ENCODE measurements at places on chromosomes 13 and 19. TPM values are rescaled to one million over a fixed set of nuclear protein-coding genes. Genes with fewer than 3 reads are reported as not detected.

DNA sequence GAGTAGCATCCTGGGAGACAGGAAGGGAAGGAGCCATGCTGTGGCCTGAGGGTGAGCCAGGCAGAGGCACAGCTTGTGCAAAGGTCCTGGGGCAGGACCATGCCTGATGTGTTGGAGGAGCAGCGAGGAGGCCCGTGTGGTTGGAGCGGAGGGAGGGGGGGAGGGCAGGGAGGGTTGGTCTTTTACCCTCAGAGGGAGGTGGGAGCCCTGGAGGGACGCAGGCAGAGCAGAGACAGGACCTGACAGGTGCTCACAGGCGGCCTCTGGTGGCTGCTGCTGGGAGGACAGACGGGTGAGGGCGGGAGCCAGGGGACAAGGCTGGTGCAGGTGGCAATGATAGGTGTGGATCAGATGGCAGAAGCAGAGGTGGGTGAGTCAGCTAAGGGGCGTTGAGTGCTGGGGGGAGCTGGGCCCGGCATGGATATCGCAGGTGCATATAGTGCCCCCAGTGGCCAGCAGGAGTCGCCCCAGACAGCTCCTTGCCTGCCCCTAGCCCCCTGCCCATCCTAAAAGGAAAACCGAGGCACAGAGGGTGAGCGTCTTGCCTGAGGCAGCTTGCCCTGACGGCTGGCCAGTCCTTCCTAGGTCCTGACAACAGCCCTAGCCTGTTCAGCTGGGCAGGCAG, 9.8 kb upstream of the GNA15 start:
- ATAC-seq = peak; percentile 82

DNA sequence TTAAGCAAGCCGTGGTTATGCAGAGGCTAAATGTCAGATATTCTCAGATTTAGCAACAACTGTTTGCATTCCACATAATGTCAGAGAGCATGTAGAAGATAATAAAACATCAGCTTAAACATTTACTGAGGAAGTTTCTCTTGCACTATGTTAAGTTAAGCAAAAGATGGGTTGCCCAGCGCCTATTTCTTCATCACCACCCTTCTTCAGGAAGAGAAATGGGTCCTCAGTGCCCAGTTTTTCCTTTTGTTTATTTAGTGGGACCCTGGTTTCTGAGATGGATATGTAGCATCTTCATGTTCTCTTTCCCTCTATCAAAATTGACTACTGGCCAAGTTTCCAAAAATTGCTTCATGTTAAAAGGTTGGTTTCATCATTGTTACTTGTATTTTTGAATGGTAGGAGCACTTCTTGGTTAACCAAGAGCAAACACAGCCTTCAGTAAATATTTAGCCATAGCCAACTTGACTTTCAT, 356.8 kb downstream of the RFC3 start:
- ATAC-seq = no peak

DNA sequence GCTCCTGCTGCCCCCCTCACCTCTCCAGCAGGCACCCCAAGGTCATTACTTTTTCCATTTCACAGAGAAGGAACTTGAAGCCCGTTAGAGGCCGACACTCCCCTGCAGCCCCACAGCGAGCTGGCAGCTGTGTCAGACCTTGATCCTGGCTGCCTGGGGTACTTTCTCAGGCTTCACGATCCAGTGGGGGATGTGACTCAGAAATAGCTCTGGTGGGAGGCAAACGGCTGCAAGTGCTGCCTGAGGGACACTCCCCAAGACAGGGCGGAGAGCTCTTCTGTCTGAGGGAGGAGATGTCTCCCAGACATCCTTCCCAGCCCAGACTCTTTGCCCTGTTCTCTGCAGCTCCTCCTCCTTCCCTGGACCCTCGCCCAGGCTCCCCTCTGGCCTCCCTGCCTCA, 4.8 kb downstream of the TSKS start:
- ATAC-seq = no peak

Gene FGF22
- 0.36 TPM for total RNA-seq

DNA sequence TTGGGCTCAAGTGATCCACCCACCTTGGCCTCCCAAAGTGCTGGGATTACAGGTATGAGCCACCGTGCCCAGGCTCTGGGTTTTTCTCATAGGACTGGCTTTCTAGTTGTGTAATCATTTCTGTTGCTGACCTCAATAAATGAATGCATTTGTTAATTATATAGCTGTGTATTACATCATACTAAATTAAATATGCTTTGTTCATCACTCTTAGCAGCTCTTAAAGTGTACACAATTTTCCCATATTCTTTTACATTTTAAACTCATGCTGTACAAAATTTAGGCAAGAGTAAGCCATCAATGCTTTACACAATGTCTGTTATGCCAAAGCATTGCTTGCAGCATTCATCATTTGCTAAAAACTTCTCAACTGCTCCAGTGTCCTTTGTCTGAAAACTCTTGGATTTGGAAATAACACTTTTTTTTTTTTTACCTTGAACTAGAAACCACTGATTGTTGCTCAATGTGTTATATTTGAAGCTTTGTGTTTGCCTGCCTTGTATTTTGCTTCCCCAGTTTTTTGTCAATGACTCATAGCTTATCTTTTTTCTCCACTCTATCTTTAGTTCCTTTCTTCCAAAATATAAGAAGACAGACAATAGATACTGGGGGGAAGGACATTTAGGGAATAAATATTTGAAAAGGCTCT, 31.4 kb downstream of the CCDC122 start:
- peak; percentile 56 for ATAC-seq

Gene ZNF568
- total RNA-seq = 8.5 TPM

GRCh38 chr19:56566904-56567273, 379 bp upstream of the ZNF470 start:
- peak; percentile 49 for ATAC-seq

DNA sequence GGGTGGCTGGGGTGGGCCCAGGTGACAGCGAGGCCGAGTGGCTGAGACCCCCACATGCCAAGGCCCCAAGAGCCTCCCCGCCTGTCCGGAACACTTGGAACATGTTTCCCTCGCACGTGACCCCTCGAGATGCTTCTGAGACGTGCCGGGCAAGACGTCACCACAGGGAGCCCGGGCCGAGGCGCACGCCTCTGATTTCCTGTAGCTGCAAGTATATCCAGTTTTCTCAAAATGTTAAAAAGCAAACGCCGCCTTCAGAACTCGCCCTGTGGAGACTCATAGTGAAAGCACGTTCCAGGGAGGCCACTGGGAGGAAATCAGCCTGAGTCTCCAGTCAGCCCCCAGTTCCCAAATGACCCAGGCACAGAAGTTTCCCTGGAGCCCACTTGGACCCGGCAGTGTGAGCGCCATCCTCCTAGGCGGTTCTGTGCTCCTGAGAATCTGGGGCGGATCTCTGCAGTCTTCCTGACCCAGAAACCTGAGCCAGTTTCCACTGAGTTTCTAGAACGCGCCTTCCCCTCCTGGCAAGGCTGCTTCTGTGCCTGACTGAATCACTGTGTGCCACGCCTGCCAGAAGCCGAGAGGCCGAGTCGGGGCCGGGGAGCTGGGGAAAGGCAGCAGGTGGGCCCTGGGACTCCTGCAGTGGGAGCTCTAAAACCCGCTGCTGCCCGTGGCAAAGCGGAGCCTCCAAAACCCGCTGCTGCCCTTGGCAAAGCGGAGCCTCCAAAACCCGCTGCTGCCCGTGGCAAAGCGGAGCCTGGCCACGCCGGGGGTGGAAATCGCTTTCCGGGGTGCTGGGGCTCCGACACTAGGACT, 179.3 kb downstream of the KDM4B start:
- no peak for ATAC-seq

GRCh38 chr13:30088312-30088855, 219.0 kb downstream of the KATNAL1 start:
- ATAC-seq = peak; percentile 44

Gene PALM3
- total RNA-seq = 0.48 TPM

Gene CERS4
- total RNA-seq = 51.7 TPM

Gene ZNF766
- 23.3 TPM for total RNA-seq

GRCh38 chr19:1318678-1319471, 33.2 kb downstream of the EFNA2 start:
- peak; percentile 77 for ATAC-seq

DNA sequence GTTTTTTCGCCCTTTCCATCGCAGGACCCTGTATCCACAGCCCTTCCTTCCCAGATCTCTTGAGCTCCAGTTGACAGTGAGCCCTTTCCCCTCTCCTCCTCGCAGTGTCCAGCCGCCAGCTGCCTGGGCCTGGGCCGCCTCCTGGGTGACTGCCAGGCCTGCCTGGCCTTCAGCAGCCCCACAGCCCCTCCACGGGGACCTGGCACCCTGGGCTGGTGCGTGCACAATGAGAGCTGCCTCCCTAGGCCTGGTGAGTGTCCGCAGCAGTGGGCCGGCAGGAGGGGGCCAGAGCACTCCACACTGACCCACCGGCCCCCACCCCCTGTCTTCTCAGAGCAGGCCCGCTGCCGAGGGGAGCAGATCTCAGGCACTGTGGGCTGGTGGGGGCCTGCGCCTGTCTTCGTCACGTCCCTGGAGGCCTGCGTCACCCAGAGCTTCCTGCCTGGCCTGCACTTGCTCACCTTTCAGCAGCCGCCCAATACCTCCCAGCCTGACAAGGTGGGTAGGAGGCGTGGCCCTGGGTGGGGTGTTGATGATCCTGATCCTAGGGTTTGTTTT, 19.0 kb downstream of the MEGF8 start:
- no peak for ATAC-seq

DNA sequence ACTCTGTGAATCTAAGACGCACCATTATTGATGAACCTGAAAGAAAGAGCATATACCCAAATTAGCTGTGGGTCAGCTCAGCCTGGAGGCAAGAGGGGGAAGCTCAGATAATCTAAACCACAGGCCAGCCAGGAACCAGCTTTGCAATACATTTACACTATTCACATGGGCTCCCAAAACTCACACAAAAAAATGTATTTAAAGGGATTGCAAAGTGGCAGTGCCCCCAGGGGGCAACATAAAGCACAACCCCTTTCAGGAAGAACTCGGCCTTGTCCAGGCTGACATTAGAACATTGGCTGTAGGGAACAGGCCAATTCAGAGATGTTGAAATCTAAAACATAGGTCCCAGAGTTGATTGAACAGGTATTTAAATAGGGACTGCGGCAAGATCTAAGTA, 3.2 kb upstream of the PROZ start:
- no peak for ATAC-seq

GRCh38 chr19:41355802-41356201, 2.1 kb upstream of the TGFB1 start:
- ATAC-seq = no peak
